Stimulated activated CD8-positive, alpha-beta memory T cell treated with anti-CD3 and anti-CD28 coated beads, Interleukin-15, amount 100 ng/mL, for 24 hours (primary cell): ENCODE measurements at places on chromosomes 4 and X.

- no peak for DNase-seq
Observed at GRCh38 chrX:10160211-10160610, 3.4 kb downstream of the CLCN4 start.

DNA sequence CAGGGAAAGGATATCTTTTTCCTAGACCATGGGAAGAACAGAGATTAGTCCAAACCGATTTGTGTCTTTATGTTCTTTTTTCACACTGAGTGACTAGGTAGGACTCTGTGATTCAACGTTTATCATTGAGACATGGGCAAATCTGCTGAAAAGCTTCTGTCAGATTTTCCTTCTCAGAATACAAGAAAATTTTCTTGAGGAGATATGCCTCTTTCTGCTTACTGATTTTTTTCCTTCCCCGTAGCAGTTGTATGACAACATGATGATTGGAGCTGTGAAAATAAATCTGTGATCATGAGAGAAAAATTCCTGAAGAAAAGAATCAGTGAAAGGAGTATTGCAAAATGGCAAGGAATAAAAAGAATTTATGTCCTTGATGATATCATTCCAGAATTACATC is 130.6 kb upstream of the FAT4 start:
- DNase-seq = no peak

GRCh38 chr4:23993373-23993772 is 103.5 kb upstream of the PPARGC1A start:
- no peak for DNase-seq

DNA sequence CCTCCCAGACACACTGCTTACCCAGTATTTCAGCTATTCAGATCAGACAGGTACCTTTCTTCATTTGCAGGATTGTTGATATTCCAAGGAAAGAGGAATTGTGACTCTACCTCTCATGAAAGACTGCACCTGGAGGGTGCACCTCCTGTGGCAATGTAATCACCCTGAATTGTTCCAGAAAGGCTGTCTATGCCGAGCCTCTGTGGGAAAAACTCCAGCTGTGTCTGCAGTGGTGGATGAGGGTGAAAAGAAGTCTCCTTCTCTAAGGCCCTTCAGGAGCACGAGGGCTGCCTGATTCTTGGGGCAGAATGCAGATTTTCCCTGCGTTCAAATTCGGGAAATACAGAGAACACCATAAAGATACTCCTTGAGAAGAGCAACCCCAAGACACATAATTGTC is 108.2 kb upstream of the ADAMTS3 start:
- no peak for DNase-seq
